Activated T-helper 1 cell treated with anti-CD3 and anti-CD28 coated beads, Interleukin-12 subunit alpha, Interleukin-12 subunit beta, Interleukin-2, Interleukin-4 antibody, amounts not matched to agents 30 ng/mL and 10 ng/mL and 1 ng/mL, durations not matched to agents 14 hours and 24 hours and 36 hours (primary cell): ENCODE measurements at places on chromosomes 13 and 19. TPM values are rescaled to one million over a fixed set of nuclear protein-coding genes. Genes with fewer than 3 reads are reported as not detected.
A peak's percentile ranks its signal among the peaks of the same experiment; 100 is the strongest.

DNA sequence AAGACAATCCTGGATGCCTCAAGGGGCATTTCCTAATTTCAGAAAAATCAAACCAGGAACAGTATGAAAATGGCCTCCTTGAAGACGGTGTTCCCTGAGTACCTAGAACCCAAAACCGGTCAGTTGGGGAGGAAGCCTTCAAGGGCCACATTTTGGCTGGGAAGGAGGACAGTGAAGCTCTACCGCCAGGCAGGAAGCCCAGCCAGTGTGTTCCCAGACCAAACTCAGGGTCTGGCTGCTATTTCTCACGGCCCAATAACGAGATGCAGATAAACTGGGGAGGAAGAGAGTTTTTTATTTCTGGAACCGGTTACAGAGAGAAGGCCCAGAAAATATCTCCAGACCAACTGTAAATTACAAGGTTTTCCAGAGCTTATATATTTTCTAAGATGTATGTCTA lies 24.3 kb upstream of the CEACAM21 start:
- no peak for DNase-seq

- DNase-seq = no peak
Measured at GRCh38 chr19:44430956-44431355, 17.3 kb downstream of the ZNF229 start.

- DNase-seq = no peak
Measured at GRCh38 chr13:44112700-44113329, 233.1 kb downstream of the LACC1 start.

- DNase-seq = no peak
Measured at GRCh38 chr13:66329988-66330451, 900.1 kb downstream of the PCDH9 start.

DNA sequence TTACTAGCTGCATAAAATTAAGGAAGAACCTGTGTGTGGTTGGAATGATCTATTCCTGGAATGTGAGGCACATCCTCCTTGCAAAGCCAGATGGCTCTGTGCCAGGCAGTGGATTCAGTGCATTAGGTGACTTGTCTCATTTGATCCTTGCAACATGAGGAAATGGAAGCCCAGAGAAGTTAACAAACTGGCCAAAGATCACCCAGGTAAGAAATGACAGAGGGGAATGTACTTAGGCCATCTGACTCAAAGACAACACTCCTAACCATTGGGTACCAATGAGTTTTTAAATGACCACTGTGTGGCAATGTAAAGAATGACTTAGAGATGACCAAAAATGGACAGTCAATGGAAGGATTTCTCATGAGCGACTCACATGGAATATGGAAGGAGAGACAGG lies 114.2 kb upstream of the RXFP2 start:
- DNase-seq = no peak

DNA sequence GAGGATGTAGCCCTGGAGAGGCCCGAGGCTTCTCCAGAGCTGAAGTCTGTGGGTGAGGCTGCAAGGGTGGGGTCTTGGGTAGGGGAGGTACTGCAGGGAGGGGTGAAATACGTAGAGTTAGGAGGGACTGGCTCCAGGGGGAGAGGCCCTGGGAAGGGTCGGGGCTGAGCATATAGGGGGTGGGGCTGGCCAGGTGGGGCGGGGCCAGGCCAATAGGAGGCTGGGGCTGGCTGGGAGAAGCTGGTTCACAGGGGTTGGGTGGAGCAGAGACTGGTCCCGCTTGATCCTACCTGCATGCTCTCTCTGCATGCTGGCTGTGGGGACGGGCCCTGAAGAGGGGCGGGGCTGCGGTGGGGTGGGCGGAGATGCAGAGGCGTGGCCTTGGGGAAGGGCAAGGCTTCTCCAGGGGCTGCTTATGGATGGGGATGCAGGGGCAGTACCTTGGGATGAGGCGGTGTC lies 51.9 kb downstream of the CELF5 start:
- DNase-seq = peak; percentile 9

- no peak for DNase-seq
Measured at GRCh38 chr13:39563470-39563735, 39.6 kb downstream of the LHFPL6 start.

- DNase-seq = no peak
Measured at GRCh38 chr13:48220592-48220980, 12.4 kb upstream of the ITM2B start.

DNA sequence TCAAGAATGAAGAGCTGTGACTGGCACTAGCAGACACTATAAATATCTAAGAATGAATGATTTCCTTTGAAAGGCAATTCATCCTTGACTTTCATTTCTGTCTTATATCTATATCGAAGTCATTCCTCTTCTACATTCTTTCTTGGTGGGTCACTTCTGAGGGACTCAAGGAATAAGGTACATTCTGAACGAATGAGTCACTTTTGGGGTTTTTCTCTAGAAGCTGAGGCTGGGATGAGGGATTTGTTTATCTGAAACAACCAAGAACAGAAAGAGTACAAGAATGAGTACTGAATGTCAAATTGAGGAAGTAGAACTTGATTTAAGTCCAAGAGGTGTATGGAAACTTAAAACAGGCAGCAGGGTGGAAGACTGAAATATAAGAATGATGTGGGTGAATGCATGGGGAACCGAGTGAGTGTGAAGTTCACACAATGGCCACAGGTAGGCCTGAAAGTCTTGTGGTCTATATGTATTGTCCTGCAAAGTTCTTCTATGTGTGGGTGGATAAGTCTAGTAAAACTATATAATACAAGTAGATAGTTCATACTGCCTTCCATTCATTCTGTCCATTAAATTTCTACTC lies 343.9 kb downstream of the OXGR1 start:
- DNase-seq = no peak

DNA sequence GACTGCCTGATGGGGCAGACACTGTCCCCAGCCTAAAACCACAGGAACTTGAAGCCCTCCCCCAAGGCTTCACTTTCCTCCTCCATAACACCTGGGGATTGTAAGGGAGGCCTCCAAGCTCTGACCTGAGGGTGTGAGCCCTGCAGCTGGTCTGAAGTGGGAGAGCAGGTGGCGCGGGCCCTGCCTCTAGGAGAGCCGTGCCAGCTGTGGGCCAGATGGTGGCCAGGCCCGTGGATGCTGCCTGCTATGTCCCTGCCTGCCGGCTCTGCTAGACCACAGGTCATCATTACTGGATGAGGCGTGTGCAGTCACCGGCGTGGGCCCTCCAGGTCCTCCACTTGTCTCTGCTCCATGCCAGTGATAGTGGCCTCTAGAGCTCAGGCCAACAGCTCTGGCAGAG lies 3.5 kb upstream of the KLHL26 start:
- DNase-seq = no peak

- no peak for DNase-seq
Measured at GRCh38 chr13:113124211-113124970, 1.8 kb downstream of the F10 start.

- peak; percentile 37 for DNase-seq
Measured at GRCh38 chr13:30421093-30422053, 920 bp upstream of the UBE2L5 start.

CEACAM7 gene
- total RNA-seq = not detected in 2 replicates

PSG1 gene
- total RNA-seq = not detected in 2 replicates

ZIK1 gene
- 3.9 and 4.0 TPM in 2 replicates for total RNA-seq
